AG08395 (cell line): ENCODE measurements at places on chromosomes 7 and 10.

DNA sequence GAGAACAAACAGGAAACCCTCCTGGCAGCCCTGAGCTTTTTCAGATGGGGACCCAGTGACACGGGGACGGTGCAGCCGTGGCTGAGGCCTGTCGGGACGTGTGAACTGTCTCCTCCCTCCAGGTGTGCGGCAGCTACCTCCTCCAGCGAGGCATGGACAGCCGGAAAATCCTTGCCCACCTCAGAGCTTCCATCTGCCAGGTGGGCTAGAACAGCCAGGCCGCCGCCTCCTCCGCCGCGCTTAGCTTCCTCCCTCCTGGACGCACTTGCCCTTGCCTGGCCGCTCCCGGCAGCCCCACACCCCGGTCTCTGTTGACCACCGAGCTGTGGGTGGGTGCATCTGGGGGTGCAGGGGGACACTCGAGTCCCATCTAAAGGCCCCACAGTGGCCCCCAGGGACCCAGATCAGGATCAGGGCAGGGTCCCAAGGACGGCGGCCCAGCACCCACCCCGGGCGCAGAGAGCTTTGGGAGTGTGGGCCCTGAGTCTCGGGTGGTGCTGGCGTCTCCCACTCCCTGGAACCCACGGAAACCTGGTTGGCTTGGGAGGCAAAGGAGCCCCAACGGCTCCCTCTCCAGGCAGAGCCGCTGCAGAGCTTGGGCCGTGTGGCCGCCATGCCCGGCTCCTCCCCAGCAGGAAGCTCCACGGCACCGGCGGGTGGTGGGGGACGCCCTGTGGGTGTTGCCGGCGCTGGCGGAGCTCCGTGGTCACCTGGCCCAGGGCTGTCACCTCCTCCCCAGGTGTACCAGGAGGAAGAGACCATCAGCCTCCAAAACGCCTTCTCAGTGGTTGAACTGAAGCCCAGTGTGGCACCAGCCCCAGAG lies 32.9 kb upstream of the UTF1 start:
- DNase-seq, result no peak

GRCh38 chr7:36916116-36916515 lies 191.8 kb upstream of the AOAH start:
- no peak for DNase-seq

GRCh38 chr7:28418966-28419365 lies 6.6 kb downstream of the CREB5 start:
- DNase-seq, result no peak

DNA sequence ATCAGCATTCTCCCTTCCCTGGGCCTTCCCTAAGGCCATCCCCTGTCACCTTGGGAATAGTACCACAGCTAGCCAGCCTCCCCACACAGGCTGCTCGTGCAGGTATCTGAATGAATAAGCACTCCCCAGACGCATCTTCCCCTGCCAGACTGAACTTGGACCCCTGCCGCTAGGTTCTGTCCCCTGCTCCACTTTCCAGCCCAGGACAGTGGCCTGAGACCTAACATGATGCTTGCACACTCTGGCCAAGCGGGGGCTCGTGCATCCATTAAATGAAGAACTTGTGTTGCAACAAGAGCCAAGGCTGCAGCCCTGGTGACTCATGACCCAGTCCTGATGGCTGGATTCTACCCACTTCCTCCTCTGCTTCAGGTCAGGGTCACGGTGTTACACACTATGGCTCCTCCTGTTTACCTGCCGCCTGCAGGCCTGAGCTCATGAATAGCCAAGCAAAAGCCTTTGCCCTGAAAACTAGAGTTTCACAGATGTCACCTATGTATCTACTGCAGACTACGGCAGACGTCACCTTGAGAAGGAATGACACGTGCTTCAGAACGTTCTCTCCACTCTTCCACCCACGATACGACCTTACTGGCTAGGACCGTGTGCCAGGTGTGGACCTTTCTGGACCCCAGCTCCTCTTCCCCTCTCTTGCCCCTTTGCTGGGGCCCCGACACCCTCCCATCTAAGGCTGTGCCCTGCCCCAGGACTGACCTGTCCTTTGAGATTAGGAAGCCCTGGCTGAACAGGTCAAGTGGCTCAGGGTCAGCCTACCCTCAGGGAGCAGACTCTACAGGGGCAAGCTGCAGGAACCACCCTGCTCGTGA lies 6.5 kb downstream of the ASB13 start:
- DNase-seq, result peak; percentile 84

GRCh38 chr7:5543361-5543760 lies 119.7 kb upstream of the TNRC18 start:
- DNase-seq, result no peak

GRCh38 chr7:42770114-42770513 lies 141.8 kb downstream of the C7orf25 start:
- peak; percentile 10 for DNase-seq

DNA sequence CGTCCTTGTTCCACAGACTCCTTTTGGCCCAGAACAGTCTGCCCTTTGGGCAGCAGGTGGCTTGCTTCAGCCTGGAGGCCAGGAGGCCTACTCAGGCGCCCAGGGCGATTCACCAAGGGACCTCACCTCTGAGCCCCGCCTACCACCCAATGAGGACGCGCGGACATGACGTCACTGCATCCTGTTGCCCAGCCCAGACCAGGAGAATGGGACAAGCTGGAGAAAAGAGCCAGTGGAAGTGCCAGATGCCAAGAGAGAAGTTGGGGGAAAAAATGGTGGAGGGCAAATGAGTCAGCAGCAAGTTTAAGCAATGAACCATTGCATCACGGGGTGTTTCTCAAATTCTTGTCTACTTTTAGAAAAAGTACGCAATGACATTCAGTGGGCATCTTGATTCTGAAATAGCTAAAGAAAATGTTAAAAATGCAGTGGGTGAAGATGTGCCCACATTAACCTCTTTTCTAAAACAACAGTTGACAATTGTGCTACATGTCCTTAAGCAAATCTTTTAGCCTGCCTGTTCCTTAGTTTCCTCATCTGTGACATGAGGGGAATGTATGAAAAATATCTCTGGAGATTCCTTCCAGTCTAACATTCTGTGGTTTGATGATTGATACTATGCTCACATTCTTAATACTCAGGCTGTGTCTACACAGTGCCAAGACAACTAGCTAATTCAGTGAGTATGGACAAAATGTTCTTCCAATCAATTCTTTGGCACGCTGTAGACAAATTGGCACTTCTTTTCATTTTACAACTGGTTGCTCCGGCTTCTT lies 23.9 kb upstream of the LEP start:
- DNase-seq, result peak; percentile 71

DNA sequence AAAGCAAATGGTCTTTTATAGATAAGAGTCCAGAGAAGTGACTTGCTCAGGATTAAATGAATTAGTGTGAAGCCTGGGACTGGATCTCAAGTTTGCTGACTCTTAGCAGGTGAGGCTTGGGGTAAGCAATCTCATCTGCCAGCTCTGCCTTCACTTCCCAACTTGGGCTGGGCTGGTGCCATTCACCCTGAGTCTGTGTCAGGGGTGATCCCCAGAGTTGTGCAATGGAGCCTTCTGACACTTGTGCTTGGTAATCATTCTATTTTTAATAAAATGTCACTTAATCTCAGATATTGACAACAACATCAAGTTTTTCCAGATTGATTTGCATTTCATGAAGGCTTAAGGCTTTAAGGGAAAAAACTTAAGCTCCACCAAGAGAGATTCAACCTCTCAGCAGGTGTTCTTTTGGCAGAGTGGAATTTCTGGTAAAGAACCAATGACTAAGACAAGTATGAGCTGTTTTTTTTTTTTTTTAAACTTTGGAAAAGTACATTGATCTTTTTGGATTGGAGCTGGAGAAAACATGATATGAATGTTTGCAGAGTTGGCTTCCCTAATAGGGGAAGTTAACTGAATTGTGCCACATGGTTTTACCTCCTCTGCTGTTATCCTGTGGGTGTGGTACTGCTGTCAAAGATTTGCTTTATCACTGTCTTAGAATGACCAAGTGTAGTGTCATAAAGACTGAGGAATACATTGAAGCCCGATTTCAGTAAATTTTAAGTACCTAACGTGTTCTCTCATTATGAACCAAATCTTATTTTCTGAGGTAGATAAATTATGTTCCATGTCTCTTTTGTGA lies 48.6 kb upstream of the GPR37 start:
- no peak for DNase-seq

DNA sequence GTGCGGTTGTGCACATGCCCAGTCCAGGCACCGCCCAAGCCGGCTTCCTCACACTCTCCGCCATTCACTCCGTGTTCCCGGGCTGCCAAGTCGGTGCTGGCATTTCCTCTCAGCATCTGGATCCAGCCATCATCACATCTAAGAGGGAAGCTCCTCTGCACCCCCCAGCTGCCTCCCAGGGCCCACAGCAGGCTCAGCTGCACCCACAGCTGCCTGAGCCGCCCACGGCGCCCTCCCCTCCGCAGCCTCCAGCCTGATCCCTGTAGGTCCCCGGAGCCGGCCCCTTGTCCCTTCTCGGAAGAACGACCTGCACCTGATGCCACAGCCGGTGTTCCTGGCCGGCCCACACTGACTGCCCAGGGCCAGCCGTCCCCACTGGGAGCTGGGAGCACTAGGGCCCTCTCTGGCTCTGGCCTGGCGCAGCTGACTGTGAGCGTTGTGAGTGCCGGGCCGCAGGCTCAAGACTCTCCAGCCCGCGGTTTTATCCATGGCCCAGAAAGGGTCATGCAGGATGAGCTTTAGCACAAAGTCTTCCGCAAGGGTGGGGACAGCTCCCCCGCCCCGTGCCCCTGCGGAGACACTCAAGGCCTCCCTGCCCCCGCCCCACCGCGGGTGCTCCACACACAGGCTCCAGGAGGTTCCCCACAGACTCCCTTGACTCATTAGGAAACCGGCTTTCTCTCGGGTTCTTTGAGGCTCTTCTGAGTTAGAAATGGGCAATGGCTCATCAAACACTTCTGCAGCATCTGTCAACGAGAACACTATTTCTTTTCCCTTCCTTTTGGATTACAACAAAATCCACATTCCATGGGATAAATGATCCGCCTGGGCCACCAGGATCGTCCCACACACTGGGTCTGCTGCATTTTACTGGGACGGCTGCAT lies 31.2 kb downstream of the CFAP46 start:
- DNase-seq, result peak; percentile 10

- DNase-seq, result no peak
Observed at GRCh38 chr10:48480397-48481374, 124.2 kb downstream of the ARHGAP22 start.

DNA sequence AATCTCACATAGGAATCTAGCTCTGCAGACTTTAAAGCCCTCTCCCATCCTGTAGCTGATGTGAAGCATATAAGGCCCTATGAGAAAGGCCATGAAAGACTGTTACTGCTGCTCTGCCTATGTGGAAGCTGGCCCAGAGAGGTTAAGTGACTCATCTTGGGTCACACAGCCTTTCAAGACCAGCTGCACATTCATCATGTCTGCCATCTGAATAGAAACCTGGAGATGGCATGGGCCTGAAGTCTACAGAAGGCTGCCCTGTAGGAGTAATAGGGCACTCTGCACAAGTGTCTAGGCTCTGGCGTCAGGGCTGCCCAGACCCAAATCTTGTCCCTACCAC lies 59.4 kb upstream of the COL13A1 start:
- no peak for DNase-seq

DNA sequence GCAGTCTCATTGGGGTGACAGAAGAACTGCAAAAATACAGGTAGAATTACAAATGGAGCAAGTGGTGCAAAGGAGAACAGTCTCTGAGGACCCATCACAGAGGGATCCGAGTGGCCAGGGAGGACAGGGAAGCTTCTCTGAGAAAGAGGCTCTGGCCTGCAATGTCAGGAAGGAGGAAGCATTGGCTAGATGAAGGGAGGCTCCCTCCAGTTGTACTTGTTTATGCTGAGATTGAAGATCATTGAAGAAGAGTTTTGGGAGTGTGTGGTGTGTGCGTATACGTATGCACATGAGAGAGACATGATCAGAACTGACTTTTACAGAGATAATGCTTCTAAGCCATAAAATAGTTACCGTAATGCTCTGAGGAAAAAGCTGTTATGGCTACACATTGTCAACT lies 274.7 kb upstream of the FZD8 start:
- no peak for DNase-seq

- no peak for DNase-seq
Observed at GRCh38 chr10:71989661-71990454, 25.7 kb downstream of the CHST3 start.

- DNase-seq, result no peak
Observed at GRCh38 chr7:158044482-158044823, 543.2 kb downstream of the PTPRN2 start.

- DNase-seq, result peak; percentile 70
Observed at GRCh38 chr7:117193564-117193963, 129.3 kb downstream of the WNT2 start.

DNA sequence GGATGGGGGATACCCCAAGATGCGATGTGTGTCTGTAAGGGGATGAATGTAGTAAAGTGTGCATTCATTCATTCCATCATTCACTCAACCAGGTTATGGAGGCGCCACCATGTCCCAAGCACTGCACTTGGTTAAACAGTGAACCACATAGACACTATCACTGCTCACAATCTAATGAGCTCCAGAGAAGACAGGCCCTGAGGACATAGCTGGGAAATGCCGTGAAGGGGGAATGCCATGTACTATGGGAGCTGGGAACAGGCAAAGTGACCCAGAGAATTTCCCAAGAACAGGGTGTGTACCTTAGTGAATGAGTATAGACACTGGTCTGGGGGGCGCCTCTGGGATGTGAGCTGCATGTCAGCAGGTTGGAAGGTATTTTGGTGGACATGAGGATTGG lies 44.5 kb upstream of the LBX1 start:
- DNase-seq, result no peak

DNA sequence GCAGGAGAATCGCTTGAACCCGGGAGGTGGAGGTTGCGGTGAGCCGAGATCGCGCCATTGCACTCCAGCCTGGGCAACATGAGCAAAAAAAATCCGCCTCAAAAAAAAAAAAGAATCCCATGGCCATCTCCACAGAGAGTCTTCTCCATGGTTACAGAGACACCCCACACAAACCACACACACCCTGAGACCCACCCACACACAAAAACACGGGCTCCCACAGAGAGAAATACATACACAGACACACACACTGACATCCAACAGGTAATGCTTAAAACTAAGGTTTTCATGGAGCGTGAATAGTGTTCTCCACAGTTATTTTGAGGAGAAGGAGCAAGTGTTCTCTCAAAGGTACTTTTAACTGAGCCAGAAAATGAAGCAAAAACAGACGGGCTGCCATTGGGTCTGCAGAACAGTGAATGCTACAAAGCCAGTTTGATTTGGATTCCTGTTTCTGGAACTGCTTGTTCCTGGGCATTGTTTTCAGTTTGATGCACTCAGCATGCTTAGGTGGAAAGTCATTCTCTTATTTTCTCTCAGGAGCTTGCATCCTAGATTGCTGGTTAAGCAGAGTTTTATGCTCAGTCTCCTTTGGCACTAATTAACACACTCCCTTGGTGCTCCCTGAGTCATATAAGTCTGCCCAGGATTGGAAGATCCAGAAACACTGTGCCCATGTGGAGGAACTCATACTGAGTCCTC lies 15.4 kb downstream of the AHCYL2 start:
- no peak for DNase-seq
